ENCODE measurements at places on chromosomes 2 and 18. TPM values are rescaled to one million over a fixed set of nuclear protein-coding genes. Genes with fewer than 3 reads are reported as not detected.

GRCh38 chr2:199131136-199131655 is 326.5 kb downstream of the SATB2 start:
- no peak overlapping the region for H3K27ac ChIP-seq
- H3K4me1 ChIP-seq = no peaks in the 10 kb centered on the region
- H3K27me3 ChIP-seq = no peaks in the 10 kb centered on the region
- H3K4me3 ChIP-seq = no peak overlapping the region
- no peaks in the 10 kb centered on the region for H3K36me3 ChIP-seq
- DNase-seq = no peak

GRCh38 chr2:134736167-134736880 is 17.5 kb upstream of the TMEM163 start:
- H3K4me3 ChIP-seq = no peak overlapping the region
- no peak for DNase-seq
- no peaks in the 10 kb centered on the region for H3K4me1 ChIP-seq
- H3K36me3 ChIP-seq = no peaks in the 10 kb centered on the region
- peaks cover 21% of the 10 kb centered on the region for H3K27me3 ChIP-seq

DNA sequence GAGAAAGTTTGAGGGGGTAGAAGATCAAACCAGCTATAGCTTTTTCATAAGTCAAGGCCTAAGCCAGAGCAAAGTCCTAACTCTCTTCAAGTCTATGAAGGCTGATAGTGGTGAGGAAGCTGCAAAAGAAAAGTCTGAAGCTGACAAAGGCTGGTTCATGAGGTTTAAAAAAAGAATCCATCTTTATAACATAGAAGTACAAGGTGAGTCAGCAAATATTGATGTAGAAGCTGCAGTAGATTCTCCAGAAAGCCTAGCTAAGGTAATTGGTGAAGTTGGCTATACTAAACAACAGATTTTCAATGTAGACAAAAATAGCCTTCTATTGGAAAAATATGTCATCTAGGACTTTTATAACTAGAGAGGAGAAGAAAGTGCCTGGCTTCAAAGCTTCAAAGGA is 141.4 kb upstream of the ZNF521 start:
- DNase-seq = no peak
- no peak overlapping the region for H3K4me3 ChIP-seq

- H3K4me3 ChIP-seq = no peak overlapping the region
- H3K4me1 ChIP-seq = peaks cover 100% of the 10 kb centered on the region
- H3K27ac ChIP-seq = peak overlapping the region; percentile 68
- DNase-seq = no peak
- H3K27me3 ChIP-seq = no peaks in the 10 kb centered on the region
Observed at GRCh38 chr2:28406276-28407096, 13.8 kb downstream of the FOSL2 start.

DNA sequence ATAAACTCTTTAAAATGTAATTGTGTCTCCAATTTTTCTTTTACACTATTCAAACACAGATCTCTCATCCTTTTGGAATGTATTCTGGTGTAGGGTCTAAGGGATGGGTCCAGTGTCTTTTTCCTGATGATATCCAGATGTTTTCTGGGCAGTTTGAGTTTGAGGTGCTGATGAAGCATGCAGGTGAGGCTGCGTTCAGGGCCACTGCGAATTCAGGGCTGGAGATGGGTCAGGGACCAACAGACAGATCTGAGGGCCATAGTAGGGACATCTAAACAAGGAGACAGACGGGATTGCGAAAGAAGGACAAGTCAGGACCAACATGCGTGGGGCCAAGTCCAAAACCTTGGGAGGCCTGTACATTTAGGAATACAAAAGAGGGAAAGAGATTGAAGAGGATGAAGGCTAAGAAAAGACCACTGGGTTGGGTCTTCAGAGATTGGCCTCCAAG is 70.2 kb downstream of the ACAA2 start:
- no peaks in the 10 kb centered on the region for H3K4me1 ChIP-seq
- H3K27ac ChIP-seq = no peak overlapping the region
- H3K27me3 ChIP-seq = peaks cover 9% of the 10 kb centered on the region
- no peak for DNase-seq

GRCh38 chr2:201990069-201990468 is 43.6 kb upstream of the FZD7 start:
- H3K27ac ChIP-seq = no peak overlapping the region
- H3K4me1 ChIP-seq = no peaks in the 10 kb centered on the region
- H3K36me3 ChIP-seq = no peaks in the 10 kb centered on the region
- DNase-seq = no peak
- no peak overlapping the region for H3K4me3 ChIP-seq

DNA sequence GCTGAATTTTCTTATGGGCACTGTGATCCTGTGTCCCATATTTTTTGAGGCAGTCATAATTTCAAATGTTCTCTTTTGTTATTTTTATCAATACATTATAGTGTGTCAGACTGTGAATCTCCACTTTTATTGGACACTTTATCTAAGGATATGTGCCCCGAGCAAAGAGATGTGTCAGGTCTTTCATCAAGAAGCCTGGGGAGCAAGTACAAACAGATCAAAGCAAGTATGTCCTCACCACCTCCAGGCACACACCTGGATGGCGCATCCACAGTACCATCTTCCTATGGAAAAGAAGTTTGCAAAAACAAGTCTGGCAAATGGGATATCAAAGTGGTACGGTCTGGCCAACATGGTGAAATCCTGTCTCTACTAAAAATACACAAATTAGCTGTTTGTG is 81.0 kb upstream of the ZNF236 start:
- H3K36me3 ChIP-seq = no peaks in the 10 kb centered on the region
- DNase-seq = no peak
- peaks cover 10% of the 10 kb centered on the region for H3K4me1 ChIP-seq
- no peak overlapping the region for H3K27ac ChIP-seq
- no peak overlapping the region for H3K4me3 ChIP-seq
- H3K27me3 ChIP-seq = no peaks in the 10 kb centered on the region

DNA sequence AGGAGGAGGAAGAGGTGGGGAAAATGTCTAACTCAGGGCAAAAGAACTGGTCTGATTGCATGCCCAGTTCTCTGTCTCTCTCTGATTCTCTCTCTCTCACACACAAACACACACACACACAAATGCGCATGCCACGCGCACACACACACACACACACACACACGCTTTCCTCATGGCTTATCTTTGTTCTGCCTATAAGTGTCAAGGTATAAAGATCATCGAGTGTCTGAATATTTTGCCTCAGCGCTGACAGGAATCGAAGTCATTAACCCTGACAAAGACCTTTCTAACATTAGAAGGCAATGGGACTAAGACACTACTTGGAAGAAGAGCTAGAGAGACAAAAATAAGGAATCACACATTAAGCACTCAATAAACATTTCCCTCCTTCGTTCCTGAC is 497.1 kb upstream of the KLHL29 start:
- no peaks in the 10 kb centered on the region for H3K4me1 ChIP-seq
- DNase-seq = no peak
- no peaks in the 10 kb centered on the region for H3K36me3 ChIP-seq

DNA sequence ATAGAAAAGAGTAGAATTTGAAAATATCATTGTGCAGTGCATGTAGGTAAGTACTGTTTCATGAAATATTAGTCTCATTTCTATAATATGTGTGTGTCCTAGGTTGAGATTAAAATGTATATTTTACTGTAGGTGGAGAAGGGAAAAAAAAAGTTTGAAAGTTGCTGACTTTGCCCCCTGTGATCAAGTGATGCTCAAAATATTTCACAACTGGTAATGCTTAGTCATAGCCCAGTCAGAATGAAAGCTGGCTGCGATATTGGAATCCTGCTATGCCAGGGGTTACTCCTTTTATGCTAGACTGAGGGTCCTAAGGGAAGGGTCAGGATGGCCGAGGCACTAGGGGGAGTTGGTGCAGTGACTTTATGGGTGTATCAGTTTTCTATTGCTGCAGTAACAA is 19.5 kb upstream of the CFAP36 start:
- no peak for DNase-seq
- no peak overlapping the region for H3K4me3 ChIP-seq
- H3K27me3 ChIP-seq = no peaks in the 10 kb centered on the region
- H3K4me1 ChIP-seq = no peaks in the 10 kb centered on the region
- no peaks in the 10 kb centered on the region for H3K36me3 ChIP-seq
- no peak overlapping the region for H3K27ac ChIP-seq

DNA sequence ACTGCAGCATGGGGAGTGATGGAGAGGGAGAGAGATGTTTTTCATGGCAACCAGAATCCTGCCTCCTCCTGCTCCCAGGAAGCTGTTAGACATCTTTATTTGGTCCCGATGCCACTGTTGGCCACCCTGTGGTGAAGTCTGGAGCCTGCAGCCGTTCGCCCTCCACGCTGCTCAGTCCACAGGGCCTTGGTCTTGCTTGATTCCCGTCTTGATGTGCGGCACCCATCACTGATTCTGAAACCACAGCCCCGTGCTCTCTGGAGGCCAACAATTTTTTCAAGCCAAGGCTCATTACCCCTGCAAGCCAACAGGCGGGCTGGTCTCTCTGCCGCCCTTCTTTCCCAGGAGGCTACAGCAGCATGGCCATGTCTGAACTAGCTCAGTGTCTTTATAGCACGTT is 24.5 kb downstream of the SIGLEC15 start:
- no peak overlapping the region for H3K27ac ChIP-seq
- no peaks in the 10 kb centered on the region for H3K4me1 ChIP-seq
- no peak overlapping the region for H3K4me3 ChIP-seq
- no peaks in the 10 kb centered on the region for H3K27me3 ChIP-seq
- H3K36me3 ChIP-seq = peaks cover 10% of the 10 kb centered on the region

- no peak overlapping the region for H3K27ac ChIP-seq
- peaks cover 44% of the 10 kb centered on the region for H3K4me1 ChIP-seq
- no peaks in the 10 kb centered on the region for H3K27me3 ChIP-seq
Observed at GRCh38 chr2:65313126-65313953, 85.7 kb downstream of the ACTR2 start.

DNA sequence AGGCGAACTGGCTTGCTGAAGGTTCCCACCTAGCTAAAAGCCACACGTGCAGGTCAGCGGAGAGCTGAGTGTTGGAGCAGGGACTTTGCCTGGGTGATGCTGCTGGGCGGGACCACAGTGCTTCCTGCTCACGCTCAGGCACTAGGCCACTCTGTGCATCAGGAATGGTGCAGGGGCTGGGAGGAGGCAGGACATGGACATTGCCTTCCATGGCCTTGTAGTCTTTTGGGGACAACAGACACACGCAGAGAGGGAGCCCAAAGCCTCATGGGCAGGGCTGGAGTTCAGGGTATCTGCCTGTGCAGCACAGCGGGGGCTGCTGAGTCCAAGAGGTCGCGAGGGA is 207.2 kb downstream of the ZBTB7C start:
- no peak overlapping the region for H3K4me3 ChIP-seq
- no peaks in the 10 kb centered on the region for H3K27me3 ChIP-seq
- no peak overlapping the region for H3K27ac ChIP-seq
- no peak for DNase-seq
- no peaks in the 10 kb centered on the region for H3K4me1 ChIP-seq

- no peak overlapping the region for H3K4me3 ChIP-seq
- H3K4me1 ChIP-seq = no peaks in the 10 kb centered on the region
- H3K36me3 ChIP-seq = no peaks in the 10 kb centered on the region
- H3K27ac ChIP-seq = no peak overlapping the region
- H3K27me3 ChIP-seq = peaks cover 53% of the 10 kb centered on the region
Observed at GRCh38 chr2:136126421-136126926, 8.5 kb upstream of the CXCR4 start.

GRCh38 chr18:70421471-70422390 is 132.9 kb downstream of the SOCS6 start:
- no peaks in the 10 kb centered on the region for H3K27me3 ChIP-seq
- peak overlapping the region; percentile 46 for H3K27ac ChIP-seq
- H3K36me3 ChIP-seq = no peaks in the 10 kb centered on the region
- H3K4me1 ChIP-seq = peaks cover 48% of the 10 kb centered on the region
- no peak overlapping the region for H3K4me3 ChIP-seq

GRCh38 chr2:159228081-159228581 is 58.4 kb downstream of the WDSUB1 start:
- no peak for DNase-seq
- no peak overlapping the region for H3K27ac ChIP-seq
- peaks cover 95% of the 10 kb centered on the region for H3K36me3 ChIP-seq
- no peaks in the 10 kb centered on the region for H3K27me3 ChIP-seq

DNA sequence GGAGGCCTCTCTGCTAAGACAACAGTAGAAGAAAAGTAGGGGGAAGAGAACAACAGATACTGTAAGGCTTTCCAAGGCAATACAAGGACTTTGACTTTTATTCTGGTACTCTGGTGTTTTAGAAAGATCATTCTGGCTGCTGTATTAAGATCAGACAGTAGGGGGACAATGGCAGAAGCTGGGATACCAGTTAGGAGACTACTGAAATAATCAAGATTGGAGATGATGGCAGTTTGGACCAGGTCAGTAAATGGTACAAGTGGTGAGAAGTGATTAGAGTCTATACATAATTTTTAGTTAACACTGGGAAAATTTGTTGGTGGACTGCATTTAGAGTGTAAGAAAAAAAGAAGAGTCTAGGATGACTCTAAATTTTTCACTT is 139.7 kb downstream of the ROCK1 start:
- H3K27ac ChIP-seq = no peak overlapping the region
- peaks cover 92% of the 10 kb centered on the region for H3K36me3 ChIP-seq
- no peak overlapping the region for H3K4me3 ChIP-seq

DNA sequence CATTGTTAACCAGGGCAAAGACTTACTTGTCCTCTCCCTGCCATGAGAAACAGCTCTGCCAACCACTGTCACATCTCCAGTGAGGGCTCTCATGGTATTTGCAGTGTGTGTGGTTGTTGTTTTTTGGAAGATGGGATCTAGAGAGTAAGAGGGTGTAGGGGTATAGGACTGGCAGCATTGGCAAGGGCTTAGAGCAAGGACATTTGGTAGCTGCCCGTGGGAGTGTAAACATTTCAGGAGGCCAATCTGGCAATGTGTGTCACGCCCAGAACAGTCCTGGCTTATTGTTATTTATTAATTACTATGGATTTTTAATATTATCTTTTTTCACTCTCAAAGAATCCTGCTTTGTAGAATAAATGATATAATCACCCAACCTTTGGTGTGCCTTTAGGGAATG is 90.5 kb downstream of the TMEM17 start:
- H3K27me3 ChIP-seq = no peaks in the 10 kb centered on the region
- H3K4me1 ChIP-seq = peaks cover 49% of the 10 kb centered on the region
- no peaks in the 10 kb centered on the region for H3K36me3 ChIP-seq
- DNase-seq = no peak

- no peak for DNase-seq
- H3K27ac ChIP-seq = no peak overlapping the region
- no peaks in the 10 kb centered on the region for H3K27me3 ChIP-seq
Observed at GRCh38 chr2:12240206-12240605, 476.5 kb upstream of the TRIB2 start.

GRCh38 chr2:10537522-10538199 is 89.5 kb upstream of the ODC1 start:
- no peak overlapping the region for H3K27ac ChIP-seq
- H3K4me3 ChIP-seq = no peak overlapping the region
- no peak for DNase-seq

GRCh38 chr2:98734823-98735260 is 3.9 kb upstream of the MGAT4A start:
- H3K4me1 ChIP-seq = no peaks in the 10 kb centered on the region
- DNase-seq = no peak
- H3K36me3 ChIP-seq = no peaks in the 10 kb centered on the region

GRCh38 chr2:39437522-39438296 is 624 bp upstream of the MAP4K3 start:
- no peak for DNase-seq
- peak overlapping the region; percentile 90 for H3K27ac ChIP-seq
- H3K27me3 ChIP-seq = no peaks in the 10 kb centered on the region
- H3K4me1 ChIP-seq = peaks cover 67% of the 10 kb centered on the region

CMPK2 gene
- 1.7 TPM for total RNA-seq

LRRC30 gene
- total RNA-seq = not detected

CIB4 gene
- total RNA-seq = not detected

IL18RAP gene
- total RNA-seq = 3.4 TPM

RAPH1 gene
- total RNA-seq = 10.6 TPM

ALLC gene
- total RNA-seq = not detected

SERPINB10 gene
- total RNA-seq = 0.26 TPM

GAD1 gene
- not detected for total RNA-seq

RUFY4 gene
- total RNA-seq = not detected

All from esophagus squamous epithelium (tissue), 5 donors.